ENCODE measurements at places on chromosomes 11 and 22.

DNA sequence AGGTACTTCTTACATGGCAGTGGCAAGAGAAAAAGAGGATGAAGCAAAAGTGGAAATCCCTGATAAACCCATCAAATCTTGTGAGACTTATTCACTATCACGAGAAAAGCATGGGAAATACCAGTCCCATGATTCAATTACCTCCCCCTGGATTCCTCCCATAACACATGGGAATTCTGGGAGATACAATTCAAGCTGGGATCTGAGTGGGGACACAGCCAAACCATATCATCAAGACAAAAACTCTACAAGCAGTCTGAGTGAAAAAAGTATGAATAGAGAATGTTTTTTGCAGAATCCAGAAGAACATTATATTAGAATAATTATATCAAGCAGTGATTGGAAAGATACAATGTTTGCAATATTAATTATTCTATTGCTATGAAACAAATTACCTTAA is 893.7 kb downstream of the FAM181B start:
- DNase-seq, result no peak

DNA sequence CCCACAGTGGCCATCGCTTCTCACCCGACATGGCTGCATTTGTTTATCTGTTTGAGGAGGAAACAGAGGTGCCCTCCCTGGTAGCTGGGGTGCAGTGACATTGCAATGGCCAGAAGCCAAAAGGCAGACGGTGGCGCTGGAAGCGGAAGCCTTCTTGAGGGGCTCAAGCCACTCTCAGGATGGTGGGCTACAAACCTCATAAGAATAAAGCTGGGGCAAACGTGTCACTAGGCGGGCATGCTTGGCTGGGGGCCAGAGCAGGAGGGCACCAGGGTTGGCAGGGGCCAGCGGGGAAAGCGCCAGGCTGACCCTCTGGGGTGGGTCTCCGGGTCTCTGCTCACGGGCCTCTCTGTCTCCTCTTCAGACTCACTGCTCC is 12.6 kb downstream of the TNNT3 start:
- no peak for DNase-seq

DNA sequence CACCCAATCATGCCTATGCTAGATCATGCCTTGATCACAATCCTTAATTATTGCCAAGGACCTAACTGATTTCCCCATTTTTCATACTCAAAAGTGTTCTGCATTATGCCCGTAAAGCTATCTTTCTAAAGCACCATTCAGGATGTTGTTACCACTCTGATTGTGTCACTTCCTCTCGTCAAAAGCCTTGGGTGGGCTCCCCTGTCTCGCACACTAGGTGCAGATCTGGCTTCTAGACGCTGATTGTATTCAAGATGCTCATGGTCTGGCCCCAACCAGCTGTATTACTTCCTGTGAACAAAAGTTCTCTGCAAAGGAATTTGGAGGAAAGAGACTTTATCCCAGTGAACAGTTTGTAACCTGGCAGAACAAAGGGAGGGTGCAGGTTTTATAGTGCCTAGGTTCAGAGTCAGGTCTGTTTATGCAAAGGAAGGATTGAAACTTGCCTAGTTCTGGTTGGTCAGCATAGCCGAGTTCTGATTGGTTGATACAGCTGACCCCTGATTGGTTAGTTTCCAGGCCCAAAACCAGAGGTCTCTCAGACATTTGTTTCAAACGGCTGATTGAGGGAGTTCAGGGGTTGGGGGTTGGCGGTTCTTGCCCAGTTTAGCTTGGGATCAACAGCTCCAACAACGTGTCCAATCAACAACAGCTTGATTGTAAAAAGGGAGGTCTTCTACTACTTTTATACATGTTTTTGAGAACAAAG is 25.4 kb downstream of the ATG13 start:
- DNase-seq, result no peak

GRCh38 chr22:32932176-32932575 is 126.0 kb downstream of the SYN3 start:
- no peak for DNase-seq

DNA sequence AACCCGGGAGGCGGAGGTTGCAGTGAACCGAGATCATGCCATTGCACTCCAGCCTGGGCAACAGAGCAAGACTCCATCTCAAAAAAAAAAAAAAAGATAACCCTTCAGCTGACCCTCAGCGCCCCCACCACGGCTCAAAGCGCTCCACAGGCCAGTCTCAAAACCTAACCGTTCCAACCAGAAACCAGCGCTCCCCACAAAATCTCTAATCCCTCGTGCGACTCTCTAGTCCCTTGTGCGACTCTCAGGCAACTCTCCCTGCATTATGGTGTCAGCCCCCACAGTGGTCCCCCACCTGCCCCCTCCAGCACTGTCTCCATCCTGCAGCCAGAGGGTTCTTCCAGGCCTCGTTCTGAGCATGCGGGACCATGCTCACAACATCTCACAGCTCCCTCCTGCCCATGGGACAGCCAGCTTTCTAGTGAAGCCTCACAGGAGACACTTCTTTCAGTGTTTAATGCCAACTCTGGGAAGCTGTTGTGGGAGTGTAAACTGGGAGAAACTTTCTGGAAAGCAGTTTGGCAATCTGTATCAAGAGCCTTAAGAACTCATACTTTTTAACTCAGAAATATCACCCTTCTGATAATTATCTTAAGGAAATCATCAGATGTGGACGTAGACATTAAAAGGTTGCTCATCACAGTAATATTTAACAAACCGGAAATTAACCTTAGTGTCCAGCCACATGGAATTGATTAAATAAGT is 4.2 kb upstream of the RASGRP2 start:
- DNase-seq, result no peak

- DNase-seq, result no peak
Measured at GRCh38 chr22:46587492-46588278, 32.5 kb upstream of the GRAMD4 start.

DNA sequence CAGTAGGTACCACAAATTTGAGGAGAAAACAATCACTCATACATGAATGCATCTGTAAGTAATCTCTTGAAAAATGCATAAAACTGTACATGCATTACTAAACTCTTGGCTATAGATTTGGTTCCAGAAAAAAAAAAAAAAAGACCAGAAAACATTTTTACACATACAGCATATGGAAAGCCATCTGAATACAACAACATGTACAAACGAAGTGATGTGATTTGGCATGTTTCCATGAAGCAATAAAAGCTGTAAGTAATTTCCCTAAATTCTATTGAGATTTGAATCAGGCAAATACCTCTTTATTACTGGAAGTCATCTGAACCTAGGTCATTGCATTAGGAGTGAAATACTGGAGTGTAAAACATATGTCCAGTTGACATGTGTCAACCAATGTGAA is 31.9 kb upstream of the ZC3H12C start:
- no peak for DNase-seq

GRCh38 chr11:113991170-113991569 is 16.3 kb downstream of the HTR3A start:
- DNase-seq, result no peak

DNA sequence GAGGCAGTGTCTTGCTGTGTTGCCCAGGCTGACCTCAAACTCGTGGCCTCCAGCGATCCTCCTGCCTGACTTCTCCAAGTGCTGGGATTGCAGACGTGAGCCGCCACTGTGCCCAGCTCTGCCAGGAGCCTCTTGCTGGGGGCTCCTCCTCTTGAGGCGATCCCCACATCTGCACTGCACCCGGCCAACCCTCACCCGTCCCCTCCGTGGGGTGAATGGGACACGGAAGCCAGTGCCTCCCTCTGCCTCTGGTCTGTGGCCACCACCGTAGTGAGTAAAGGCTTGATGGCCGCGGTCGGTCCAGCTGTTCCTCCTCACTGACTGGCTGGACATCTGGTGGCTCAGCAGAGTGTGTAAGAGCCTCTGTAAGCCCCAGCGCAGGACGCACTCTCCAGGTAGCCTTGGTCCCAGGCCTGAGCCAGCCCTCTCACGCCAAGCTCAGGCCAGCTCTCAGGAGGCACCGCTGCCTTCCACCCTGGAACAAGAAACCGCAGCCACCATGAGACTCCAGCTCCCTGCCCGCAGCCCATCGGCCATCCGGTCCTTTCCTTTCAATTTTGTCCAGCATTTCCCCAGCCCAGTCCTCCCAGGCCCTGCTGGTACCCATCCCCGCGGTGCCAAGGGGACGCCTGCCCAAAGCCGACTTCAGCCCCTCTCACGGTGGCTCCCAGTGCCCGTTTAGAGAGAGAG is 100.3 kb downstream of the BRD1 start:
- DNase-seq, result no peak

All from stimulated activated CD4-positive, alpha-beta T cell treated with anti-CD3 and anti-CD28 coated beads, Interleukin-15, amount 100 ng/mL, for 1 hour (primary cell).